ENCODE measurements at places on chromosomes 1 and 21.

- DNase-seq, result no peak
Observed at GRCh38 chr1:156276532-156276931, 6.1 kb downstream of the SMG5 start.

DNA sequence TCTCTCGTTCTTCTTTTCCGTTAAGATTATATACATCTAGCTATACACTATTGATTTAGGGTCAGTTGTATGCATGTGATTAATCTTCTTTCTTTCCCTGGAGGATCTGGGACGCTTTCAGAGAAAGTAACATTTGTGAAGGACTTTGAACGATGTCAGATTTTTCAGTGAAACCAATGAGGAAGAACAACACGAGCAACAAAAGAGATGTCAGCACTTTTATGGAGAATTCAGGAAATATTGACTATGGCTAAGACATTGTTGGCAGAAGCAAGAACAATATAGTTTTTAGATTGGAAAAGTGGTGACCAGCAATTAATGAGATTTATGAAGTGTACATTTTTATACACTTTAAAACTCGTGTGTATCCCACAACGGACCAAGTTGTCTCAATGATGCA is 355.5 kb downstream of the TGFB2 start:
- no peak for DNase-seq

DNA sequence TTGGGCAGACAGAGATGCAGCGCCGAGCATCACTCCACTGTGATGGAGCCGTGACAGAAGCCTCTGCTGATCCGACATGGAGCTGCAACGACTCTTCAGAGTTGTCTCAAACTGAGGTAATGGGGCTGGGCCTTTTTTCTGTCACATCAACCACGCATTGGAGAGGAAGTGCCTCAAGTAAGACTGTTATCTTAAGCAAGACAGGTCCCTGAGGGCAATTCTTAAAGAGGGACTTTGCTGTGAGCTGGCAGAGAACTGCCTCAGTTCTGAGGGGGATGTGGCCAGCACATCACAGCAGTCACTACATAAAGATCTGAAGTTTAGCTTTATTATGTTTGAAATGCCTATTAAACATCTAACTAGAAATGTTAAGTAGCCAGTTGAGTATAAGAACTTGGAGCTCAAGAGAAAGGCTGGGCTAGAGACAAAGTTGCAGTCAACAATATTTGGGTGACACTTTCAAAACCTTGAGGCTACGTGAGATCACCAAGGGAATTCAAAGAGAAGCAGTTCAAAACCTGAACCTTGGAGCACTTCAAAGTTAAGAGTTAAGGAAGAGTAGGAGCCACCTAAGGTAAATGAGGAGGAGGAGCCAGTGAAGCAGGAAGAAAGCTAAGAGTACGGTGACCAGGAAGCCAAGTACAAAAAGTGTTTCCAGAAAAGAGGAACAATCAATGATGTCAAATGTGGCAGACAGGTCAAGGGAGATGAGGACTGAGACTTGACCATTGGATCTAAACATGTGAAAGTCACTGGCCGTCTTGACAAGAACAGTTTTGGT is 54.2 kb upstream of the BCL9 start:
- no peak for DNase-seq

DNA sequence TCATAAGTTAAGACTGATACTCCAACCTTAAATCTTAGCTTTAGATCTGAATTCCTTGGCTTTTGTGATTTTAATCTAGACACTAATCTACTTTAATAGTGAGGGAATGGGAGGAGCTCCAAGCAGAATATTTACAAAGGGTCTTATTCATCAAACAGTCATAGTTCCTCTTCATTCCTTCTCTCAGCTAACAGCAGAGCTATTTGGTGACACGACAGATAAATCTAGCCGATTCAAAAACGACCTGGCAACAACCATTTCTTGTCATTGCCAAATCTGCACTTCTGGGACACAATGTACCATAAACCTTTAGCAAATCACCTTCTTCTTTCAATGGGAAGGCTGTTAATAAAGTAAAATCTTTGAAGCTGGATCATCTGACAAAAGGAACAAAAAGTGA is 52.8 kb upstream of the FOXD3 start:
- DNase-seq, result no peak

- DNase-seq, result no peak
Observed at GRCh38 chr21:25870084-25870483, 135.3 kb downstream of the GABPA start.

GRCh38 chr1:40903106-40903505 is 40.9 kb upstream of the CITED4 start:
- DNase-seq, result no peak

DNA sequence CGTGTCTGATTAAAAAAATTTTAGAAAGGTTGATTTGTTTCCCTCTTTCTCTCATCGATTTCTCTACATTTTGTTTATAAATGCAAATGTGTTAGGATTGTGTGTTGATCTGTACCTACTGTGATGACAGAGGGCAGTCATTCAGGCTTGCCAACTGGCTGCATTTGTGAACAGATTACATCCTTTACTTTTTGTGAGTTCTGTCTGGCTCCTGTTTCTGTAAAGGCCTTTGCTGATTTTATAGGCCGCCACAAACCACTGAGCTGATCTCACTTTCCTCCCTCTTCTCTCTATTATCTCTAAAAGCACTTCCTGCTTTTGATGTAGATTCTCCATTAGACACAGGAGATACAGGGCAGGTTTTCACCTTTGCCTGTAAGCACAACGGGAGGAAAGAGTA is 106.8 kb downstream of the ESRRG start:
- no peak for DNase-seq

GRCh38 chr1:232390590-232390989 is 239.3 kb downstream of the SIPA1L2 start:
- DNase-seq, result no peak
